ENCODE measurements at places on chromosomes 1 and 21. TPM values are rescaled to one million over a fixed set of nuclear protein-coding genes. Genes with fewer than 3 reads are reported as not detected.

Gene KCNQ4
- total RNA-seq, result 0.25 TPM

Gene RXRG
- not detected for total RNA-seq

Gene TNFRSF8
- not detected for total RNA-seq

Gene ADAMTS5
- not detected for total RNA-seq

Gene CHI3L2
- total RNA-seq, result 13.9 TPM

Gene ITGB2
- total RNA-seq, result 283 TPM

Gene AGMAT
- 3.8 TPM for total RNA-seq

Gene RWDD3
- 14.3 TPM for total RNA-seq

Gene LCE3E
- total RNA-seq, result not detected

Gene CELA2B
- total RNA-seq, result not detected

Gene PKN2
- 38.8 TPM for total RNA-seq

Gene KCNC4
- total RNA-seq, result 16.5 TPM

GRCh38 chr1:200437088-200437487, 27.3 kb upstream of the ZNF281 start:
- DNase-seq, result no peak
- no peak overlapping the region for H3K4me3 ChIP-seq

GRCh38 chr1:65804584-65804983, 11.9 kb downstream of the PDE4B start:
- no peak overlapping the region for H3K4me3 ChIP-seq
- DNase-seq, result no peak
- H3K4me1 ChIP-seq, result no peaks in the 10 kb centered on the region
- no peaks in the 10 kb centered on the region for H3K36me3 ChIP-seq

- no peak overlapping the region for H3K27ac ChIP-seq
- H3K36me3 ChIP-seq, result no peaks in the 10 kb centered on the region
- H3K4me3 ChIP-seq, result no peak overlapping the region
- no peak for DNase-seq
- no peaks in the 10 kb centered on the region for H3K27me3 ChIP-seq
- H3K4me1 ChIP-seq, result no peaks in the 10 kb centered on the region
Observed at GRCh38 chr1:186768906-186769305, 59.8 kb upstream of the PLA2G4A start.

GRCh38 chr1:156616463-156616862, 2.8 kb upstream of the HAPLN2 start:
- no peak for DNase-seq
- no peak overlapping the region for H3K4me3 ChIP-seq
- peaks cover 27% of the 10 kb centered on the region for H3K27me3 ChIP-seq
- H3K36me3 ChIP-seq, result no peaks in the 10 kb centered on the region
- H3K27ac ChIP-seq, result no peak overlapping the region

- H3K4me1 ChIP-seq, result no peaks in the 10 kb centered on the region
- no peak for DNase-seq
- peaks cover 3% of the 10 kb centered on the region for H3K36me3 ChIP-seq
Observed at GRCh38 chr1:45351508-45351907, 11.3 kb upstream of the MUTYH start.

- no peaks in the 10 kb centered on the region for H3K36me3 ChIP-seq
- H3K27me3 ChIP-seq, result peaks cover 4% of the 10 kb centered on the region
- no peak overlapping the region for H3K27ac ChIP-seq
- no peak for DNase-seq
- H3K4me1 ChIP-seq, result no peaks in the 10 kb centered on the region
Observed at GRCh38 chr1:36783475-36783874, 250.8 kb downstream of the GRIK3 start.

GRCh38 chr21:42771503-42771805, 107.9 kb downstream of the WDR4 start:
- H3K36me3 ChIP-seq, result peaks cover 20% of the 10 kb centered on the region
- DNase-seq, result no peak
- H3K27ac ChIP-seq, result no peak overlapping the region

- H3K27ac ChIP-seq, result no peak overlapping the region
- DNase-seq, result no peak
- H3K4me3 ChIP-seq, result no peak overlapping the region
- no peaks in the 10 kb centered on the region for H3K4me1 ChIP-seq
- H3K36me3 ChIP-seq, result no peaks in the 10 kb centered on the region
Observed at GRCh38 chr1:99674115-99675064, 28.5 kb downstream of the PALMD start.

GRCh38 chr1:46569884-46570725, 18.7 kb upstream of the KNCN start:
- no peak for DNase-seq
- H3K27me3 ChIP-seq, result no peaks in the 10 kb centered on the region
- H3K4me3 ChIP-seq, result no peak overlapping the region

DNA sequence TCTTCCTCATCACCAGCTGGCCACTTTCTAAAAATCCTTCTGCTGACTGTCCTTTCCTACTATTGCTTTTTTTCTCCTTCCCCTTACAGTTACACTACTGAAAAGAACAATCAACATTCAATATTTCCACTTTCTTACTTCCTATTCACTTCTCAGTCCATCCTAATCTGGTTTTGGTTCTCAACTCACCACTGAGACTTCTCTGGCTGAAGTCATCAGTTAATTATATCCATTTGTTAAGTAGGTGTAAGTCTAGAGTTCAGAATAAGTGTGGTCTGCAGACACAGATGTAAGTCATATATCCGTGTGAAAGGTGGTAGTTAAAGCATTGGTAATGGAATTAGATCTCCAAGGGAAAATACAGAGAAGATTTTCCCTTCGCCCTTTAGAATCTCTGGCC, 21.4 kb downstream of the PEA15 start:
- H3K4me1 ChIP-seq, result no peaks in the 10 kb centered on the region
- H3K27ac ChIP-seq, result no peak overlapping the region
- no peak overlapping the region for H3K4me3 ChIP-seq
- H3K36me3 ChIP-seq, result peaks cover 94% of the 10 kb centered on the region
- no peaks in the 10 kb centered on the region for H3K27me3 ChIP-seq

- no peak overlapping the region for H3K27ac ChIP-seq
- H3K36me3 ChIP-seq, result no peaks in the 10 kb centered on the region
- peaks cover 31% of the 10 kb centered on the region for H3K4me1 ChIP-seq
- H3K4me3 ChIP-seq, result no peak overlapping the region
- peaks cover 58% of the 10 kb centered on the region for H3K27me3 ChIP-seq
- DNase-seq, result peak; percentile 76
Observed at GRCh38 chr1:26408604-26409003, 2.0 kb upstream of the LIN28A start.

DNA sequence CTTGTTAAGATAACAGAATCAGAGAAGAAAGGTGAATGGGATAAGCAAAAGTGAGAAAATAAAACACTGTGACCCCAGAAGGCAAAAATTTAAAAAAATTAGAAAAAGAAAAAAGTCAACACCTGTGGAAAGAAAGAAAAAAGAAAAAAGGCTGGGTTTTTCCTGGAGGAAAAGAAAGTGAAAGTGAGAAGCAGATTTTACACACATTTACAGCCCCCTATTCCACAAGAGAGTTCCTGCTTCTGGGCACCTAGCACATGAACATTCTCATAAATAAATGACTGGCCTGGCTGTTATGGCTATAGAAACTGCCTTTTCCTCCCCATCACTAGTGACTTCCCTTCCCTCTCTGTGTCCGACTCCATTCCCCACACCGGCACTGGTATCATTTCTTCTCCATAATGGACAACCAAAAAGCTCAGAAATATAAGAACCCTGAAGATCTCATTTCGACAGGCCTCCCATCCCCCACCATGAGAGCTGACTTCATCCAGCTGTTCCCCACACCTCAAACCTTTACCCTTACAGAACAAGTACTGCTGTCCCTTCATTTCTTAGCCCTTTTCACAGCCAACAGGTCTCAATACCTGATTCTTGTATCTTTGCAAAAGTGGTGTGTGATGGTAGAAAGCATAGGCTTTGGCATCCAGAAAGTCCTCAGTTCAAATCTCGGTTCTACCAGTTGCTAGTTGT, 12.6 kb downstream of the MTF1 start:
- H3K36me3 ChIP-seq, result peaks cover 24% of the 10 kb centered on the region
- no peak for DNase-seq
- peaks cover 18% of the 10 kb centered on the region for H3K4me1 ChIP-seq
- no peak overlapping the region for H3K4me3 ChIP-seq
- no peak overlapping the region for H3K27ac ChIP-seq

DNA sequence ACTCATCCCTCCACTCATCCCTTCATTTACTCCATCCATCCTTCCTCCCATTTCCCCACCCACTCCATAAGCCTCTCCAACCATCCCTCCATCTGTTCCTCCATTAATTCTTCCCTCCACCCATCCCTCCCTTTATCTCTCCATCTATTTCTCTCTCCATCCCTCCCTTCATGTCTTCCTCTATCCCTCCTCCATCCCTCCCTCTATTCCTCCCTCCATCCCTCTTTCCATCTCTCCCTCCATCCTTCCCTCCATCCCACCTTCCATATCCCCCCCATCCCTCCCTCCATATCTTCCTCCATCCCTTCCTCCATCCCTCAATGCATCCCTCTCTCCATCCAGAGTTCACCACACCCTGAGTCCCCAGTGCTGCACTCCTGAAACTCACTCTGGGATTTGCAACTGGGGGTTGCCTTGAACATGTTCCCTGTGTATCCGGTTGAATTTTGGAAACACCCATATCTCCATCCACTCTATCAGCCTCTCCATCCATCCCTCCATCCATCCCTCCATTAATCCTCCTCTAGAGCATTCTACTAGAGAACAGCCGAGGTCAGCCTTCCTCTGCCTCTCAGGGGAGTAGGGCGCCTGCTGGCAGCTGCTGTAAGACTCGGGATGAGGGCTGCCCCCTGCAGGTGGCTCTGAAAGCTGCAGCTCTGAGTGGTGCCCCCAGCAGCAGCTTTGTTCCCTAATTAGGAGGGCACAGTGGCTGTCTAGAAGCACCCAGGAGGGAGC, 39.4 kb downstream of the ABCG1 start:
- peaks cover 4% of the 10 kb centered on the region for H3K36me3 ChIP-seq
- DNase-seq, result peak; percentile 75
- H3K4me3 ChIP-seq, result no peak overlapping the region

DNA sequence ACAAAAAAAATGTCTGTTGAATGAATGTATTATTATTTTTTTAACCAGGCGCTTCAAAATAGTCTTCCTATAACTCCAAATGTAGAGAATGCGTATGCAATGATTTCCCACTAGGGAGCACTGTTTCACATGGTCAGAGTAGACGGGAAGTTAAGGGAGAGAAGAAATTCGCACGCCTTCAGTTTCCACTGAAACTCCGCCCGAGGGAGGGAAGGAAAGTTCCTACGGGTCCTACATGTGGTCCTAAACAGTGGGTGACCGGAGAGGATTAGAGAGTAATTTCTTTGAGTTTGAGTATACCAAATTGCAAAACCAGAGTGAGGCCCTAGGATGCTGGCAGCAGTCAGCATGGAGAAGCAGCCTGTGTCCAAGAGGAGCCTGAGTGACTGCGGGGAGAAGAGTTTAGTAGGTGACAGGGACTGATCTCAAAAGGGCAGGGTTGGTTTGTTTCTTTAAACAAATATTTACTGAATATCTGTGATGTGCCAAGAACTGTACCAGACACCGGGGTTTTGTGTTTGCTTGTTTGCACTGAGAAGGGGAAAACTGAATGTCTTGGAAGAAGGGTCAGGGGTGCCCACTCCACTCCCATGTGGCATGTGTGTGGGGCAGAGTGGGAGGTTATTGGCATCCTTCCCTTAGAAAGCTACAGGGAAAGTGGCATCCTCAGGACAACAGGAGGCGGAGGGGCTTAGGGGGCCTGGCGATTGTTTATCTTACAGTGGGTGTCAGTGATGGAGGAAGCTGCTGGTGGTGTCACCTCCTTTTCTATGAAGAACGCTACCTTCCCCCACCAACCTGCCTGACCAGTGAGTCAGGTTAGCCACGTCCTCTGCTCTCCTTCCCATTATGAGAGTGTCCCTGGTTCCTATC, 22.8 kb downstream of the RNU5D-1 start:
- H3K36me3 ChIP-seq, result no peaks in the 10 kb centered on the region
- no peak overlapping the region for H3K27ac ChIP-seq
- H3K4me1 ChIP-seq, result peaks cover 10% of the 10 kb centered on the region
- no peaks in the 10 kb centered on the region for H3K27me3 ChIP-seq

- H3K4me3 ChIP-seq, result peak overlapping the region; percentile 33
- no peaks in the 10 kb centered on the region for H3K36me3 ChIP-seq
- no peak for DNase-seq
- peaks cover 22% of the 10 kb centered on the region for H3K4me1 ChIP-seq
- H3K27ac ChIP-seq, result no peak overlapping the region
- H3K27me3 ChIP-seq, result no peaks in the 10 kb centered on the region
Observed at GRCh38 chr1:153357076-153357852, 390 bp upstream of the S100A9 start.

GRCh38 chr1:111615870-111616715, 3.5 kb upstream of the RAP1A start:
- no peaks in the 10 kb centered on the region for H3K36me3 ChIP-seq
- H3K4me1 ChIP-seq, result peaks cover 45% of the 10 kb centered on the region
- DNase-seq, result peak; percentile 84
- H3K4me3 ChIP-seq, result no peak overlapping the region
- H3K27me3 ChIP-seq, result no peaks in the 10 kb centered on the region

DNA sequence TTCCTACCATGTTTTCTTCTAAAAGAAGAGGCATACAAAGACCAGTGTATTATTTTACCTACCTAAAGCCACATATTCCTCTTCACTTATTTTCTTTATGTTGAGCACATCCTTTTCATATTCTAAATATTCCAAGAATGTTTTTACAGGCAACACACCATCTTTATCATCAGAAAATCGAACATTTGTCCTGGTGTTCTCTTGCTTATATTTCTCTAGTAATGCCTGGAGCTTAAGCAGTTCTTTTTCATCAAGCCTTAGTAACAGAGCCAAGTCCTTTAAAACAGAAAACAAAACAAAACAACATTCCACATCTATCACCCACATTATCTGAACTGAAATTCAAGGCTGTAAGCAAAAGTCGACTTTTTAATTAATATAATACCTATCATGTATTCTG, 88.7 kb downstream of the IARS2 start:
- H3K27me3 ChIP-seq, result no peaks in the 10 kb centered on the region
- H3K36me3 ChIP-seq, result peaks cover 47% of the 10 kb centered on the region
- no peak for DNase-seq
- no peak overlapping the region for H3K27ac ChIP-seq

DNA sequence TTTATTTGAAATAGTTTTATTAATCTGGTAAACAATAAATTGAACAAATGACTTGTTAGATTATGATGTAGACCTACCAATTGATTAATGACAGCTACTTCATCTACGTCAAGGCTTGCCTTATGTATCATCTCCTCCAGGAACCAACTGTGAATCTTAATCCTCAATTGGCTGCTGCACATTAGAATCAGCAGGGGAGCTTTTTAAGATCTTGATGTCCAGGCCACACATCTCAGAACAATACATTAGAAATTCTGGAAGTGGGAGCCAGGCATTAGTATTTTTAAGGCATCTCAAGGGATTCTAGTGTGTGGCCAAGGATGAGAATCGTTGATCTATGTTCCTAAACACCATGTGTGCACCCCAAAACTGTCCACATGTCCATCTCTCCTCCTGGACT, 52.0 kb upstream of the LYPLAL1 start:
- H3K4me3 ChIP-seq, result no peak overlapping the region
- no peaks in the 10 kb centered on the region for H3K36me3 ChIP-seq
- H3K27me3 ChIP-seq, result no peaks in the 10 kb centered on the region
- DNase-seq, result no peak
- H3K27ac ChIP-seq, result no peak overlapping the region

DNA sequence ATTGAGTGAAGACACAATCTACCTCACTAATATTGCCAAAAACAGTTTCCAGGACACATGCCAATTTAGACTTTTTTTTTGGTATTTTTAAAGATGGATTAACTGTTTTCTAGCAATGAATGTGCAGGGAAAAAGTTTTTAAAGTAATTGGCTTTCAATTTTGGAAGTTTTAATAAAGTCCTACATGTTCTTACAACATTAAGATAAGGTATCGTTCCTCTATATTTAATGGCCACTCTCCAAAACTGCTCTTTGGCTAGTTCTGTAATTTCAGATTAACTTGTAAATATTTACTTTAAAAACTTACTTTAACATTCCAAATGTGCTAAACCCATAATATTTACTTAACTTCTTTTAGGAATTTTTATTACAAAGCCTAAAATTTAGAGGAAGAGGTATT, 1332.2 kb upstream of the PRMT6 start:
- H3K4me3 ChIP-seq, result no peak overlapping the region
- no peaks in the 10 kb centered on the region for H3K36me3 ChIP-seq
- no peak overlapping the region for H3K27ac ChIP-seq
- no peak for DNase-seq
